ENCODE measurements at places on chromosomes 7 and 10.

DNA sequence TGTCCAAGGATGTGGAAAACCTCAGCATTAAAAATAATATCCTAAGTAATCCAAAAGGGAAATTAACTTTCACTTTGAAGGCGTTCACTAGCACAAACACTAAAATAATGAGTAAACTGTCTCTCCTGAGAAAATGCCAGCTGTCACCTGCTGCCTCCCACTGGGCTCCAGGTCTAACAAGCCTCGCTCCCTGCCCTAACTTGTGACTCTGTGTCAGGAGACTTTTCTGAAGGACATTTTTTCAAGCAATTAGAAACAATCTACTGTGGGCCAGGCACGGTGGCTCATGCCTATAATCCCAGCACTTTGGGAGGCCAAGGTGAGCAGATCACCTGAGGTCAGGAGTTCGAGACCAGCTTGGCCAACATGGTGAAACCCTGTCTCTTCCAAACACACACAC lies 72.8 kb upstream of the GLCCI1 start:
- peak; percentile 65 for DNase-seq

DNA sequence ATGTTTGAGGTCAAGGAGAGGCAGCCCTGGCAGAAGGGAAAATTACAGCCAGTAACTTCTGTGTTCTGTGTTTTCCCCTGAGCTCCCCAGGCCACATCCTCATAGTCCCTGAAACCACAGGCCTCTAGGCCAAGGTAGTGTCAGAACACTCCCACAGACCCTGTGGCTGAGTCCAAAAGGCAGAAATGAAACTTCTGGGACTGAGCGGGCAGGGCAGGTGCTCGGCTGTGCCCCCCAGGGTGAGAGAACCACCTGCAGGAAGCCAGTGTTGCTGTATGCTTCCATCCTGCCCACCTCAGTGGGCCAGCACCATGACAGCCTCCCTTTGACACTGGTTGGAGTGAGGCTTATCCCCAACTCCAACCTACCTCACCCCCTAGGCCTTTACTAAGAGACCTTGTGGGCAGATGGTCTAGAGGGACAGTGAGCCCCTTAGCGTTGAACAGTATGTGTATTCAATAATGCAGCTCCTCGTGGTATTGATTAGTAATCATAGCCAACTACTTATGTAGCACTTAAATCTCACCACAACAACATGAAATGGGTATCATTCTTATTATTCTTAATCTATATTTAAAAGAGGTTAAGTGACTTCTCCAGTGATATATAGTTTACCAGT lies 30.3 kb downstream of the PIK3CG start:
- DNase-seq = no peak

DNA sequence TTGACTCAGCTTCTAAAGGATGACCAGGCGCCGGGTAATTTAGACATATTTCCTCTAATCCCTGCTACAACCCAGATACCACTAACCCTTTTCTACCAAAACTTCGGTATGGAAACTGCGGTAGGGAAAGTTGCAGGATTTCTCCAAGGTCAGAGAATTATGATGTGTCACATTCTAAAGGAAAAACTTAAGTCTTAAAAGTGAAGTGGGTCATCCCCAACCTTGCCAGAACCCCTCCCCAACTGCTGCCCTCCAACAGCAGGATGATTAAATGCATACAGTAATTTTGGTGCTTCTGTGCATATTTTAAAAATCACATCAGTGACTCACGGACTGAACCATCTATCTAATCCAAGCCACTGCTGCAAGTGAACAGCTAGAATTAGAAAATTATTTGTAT lies 52.7 kb downstream of the GRB10 start:
- DNase-seq = no peak

- DNase-seq = no peak
Measured at GRCh38 chr10:117165538-117166417, 27.7 kb upstream of the VAX1 start.

- peak; percentile 68 for DNase-seq
Measured at GRCh38 chr10:11120711-11121110, 103.0 kb downstream of the CELF2 start.

DNA sequence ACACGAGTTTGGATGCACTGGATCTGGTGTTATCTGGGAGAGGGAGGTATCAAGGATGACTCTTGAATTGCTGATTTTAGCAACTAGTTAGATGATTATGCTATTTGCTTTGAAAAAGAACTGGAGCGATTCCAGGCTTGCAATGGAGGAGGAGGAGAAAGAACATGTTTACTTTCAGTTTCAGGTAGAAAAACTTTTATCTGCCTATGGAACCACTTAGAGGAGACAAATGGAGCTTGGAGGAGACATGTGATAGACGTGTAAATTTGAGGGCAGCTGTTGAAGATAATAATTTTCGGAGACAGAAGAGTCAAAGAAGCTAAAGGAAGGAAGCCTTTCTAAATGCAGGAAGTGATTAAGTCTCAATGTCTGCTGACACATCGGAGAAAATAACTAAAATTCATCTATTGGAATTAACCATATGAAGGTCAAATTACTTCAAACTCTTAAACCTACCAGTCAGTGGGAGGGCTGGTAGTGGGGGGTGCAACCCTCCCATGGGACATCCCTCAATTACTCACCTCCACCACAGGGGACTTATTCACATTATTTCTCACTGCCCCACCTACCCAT lies 56.4 kb upstream of the GNAI1 start:
- DNase-seq = no peak

- no peak for DNase-seq
Measured at GRCh38 chr7:26891400-26892350, 27.3 kb upstream of the SKAP2 start.

GRCh38 chr7:126840869-126841268 lies 411.9 kb downstream of the GRM8 start:
- no peak for DNase-seq

DNA sequence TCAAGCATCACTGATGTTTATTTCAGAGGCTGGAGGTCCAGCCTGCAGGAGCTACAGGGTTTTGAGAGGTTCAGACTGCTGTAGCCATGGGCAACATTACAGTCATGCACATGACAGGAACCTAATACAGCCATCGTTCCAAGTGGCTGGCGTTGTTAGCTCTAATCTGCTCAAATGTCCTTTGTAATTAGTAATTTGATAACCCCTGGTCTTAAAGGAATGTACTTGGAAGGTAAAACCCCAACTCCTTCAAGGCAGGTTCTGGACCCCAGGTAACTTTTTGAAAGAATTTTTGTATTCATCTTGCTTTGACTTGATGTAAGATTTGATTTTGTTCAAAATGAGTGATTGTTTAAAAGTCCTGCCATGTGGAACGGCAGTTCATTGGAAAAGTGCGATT lies 34.7 kb upstream of the FOXI2 start:
- no peak for DNase-seq

GRCh38 chr7:142439739-142440138 lies 181.9 kb upstream of the PRSS58 start:
- no peak for DNase-seq

DNA sequence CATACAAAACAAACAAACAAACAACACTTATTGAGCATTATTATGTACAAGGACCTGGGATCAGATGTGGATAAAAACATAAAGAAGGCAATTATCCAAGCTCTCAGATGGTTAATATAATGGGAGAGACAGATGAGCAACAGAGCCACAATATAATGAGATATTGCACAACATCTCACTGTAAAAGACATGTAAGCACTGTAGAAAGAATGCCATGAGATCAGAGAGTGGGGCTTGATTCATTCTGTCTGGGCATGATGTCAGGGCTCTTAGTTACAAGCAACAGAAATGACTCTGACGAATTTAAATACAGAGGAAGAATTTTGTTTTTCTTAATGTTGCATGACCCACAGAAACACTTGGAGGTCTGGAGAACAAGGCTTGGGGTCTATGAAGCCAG lies 164.7 kb upstream of the PLXDC2 start:
- DNase-seq = no peak

DNA sequence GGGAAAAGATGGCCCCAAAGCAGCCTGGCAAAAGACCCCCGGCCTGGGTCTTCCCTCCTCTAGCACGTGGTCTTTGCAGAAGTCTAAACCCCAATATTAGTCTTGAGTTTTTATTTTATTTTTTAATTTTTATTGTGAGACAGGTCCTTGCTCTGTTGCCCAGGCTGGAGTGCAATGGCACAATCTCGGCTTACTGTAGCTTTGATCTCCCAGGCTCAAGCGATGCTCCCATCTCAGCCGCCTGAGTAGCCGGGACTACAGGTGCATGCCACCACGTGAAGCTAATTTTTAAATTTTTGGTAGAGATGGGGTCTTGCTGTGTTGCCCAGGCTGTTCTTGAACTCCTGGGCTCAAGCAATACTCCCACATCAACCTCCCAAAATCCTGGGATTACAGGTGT lies 40.3 kb upstream of the MXI1 start:
- DNase-seq = no peak

DNA sequence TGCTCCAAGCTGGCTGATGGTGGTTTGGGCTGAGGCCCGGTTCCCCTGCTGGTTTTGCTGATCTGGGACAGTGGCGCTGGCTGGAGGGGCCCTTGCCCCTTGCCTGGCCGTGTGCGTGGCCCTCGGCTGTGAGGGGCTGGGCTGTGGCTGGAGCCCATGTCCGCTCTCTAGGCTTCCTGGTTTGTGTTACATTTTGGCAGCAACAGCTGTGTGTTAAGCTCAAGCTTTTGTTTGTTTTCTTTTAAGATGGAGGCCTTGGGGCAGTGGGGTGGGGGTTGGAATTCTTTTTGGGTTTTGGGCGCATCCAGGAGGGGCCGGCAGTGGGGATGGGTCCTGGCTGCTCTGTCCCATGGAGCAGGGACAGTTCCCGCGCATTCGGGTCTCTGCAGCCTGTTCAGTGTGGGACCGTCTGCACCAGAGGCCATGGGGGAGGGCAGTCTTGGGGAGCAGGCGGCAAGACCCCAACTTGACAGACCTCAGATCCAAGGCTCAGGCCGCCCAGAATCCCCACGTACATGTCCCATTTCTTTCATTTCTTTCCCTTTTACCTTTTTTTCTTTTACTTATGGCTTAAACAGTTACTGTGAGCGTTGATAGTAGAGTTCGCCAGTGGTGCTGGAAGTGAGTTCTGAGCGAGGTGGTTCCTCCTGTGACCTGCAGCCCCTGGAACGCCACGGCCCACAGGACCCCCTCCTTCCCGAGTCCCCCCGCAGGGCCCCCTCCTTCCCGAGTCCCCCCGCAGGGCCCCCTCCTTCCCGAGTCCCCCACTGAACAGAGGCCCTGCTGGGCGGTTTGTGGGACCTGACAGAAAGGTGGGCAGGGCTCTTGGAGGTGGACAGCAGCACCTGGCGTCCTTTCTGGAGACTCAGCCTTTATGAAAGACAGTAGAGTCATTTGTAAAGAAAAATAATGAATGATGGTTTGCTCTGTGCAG lies 75.3 kb downstream of the INPP5A start:
- DNase-seq = no peak

GRCh38 chr10:110273474-110273873 lies 31.2 kb downstream of the SMNDC1 start:
- peak; percentile 73 for DNase-seq

DNA sequence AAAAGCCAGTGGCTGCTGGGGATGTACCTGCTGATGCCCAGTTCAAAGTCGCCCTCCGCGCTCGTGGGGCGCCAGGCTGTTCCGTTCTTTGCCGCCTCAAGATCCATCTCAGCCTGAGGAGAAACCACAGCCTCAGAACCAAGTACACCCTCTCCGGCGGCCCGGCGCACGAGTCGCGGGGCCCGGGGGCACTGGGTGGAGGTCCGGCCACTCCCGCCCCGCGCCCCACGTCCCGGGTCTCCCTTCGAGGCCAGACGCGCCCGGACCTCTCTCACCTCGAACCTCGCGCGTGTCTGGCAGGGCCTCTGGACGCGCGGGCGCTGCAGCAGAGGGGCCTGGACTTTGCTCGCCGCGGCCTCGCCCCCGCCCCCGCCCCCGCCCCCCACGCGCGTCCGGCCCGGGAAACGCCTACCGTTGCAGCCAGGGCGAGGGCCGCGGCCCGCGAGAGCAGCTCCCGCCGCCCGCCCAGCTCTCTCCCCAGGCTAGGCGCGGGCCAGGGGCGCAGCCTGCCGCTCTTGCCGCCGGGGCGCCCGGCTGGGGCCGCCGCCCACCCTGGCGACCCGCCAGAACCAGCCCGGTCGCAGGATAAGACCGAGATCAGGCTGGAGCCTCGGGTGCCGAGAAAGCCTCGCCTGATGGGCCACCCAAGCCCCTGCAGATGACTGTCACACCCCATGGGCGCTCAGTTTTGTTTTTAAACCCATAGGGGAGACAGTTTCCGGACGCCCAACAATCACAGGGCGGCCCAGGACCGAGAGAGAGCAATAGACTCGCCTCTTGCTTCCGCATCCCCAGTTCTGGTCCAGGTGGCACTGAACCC lies at the start of gene ABCB4:
Gene ABCB4 (minus strand): TSS at position 322 of the 820 bp plus-strand sequence. CDS start 215 bp downstream, at position 107.
- DNase-seq = no peak

- no peak for DNase-seq
Measured at GRCh38 chr10:50453940-50454339, 169.8 kb downstream of the SGMS1 start.

DNA sequence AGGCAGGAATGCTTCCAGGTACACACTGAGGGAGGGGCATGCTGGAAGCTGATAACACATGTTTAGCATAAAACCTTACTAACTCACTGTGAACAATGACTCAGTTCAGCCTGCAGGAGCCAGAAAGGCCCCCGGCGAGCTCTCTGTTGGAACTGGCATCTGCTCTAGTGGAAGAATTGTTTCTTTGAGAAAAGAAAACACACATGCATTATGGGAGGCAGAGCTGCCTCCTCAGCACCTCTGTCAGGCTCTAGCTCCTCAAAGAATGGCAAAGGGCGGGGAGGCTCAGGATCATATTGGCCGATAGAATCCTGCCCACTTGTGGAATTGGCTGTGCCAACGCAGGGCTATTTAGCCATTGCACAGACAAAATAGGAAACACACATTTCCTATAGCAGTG lies 338.3 kb downstream of the CXCL12 start:
- no peak for DNase-seq

DNA sequence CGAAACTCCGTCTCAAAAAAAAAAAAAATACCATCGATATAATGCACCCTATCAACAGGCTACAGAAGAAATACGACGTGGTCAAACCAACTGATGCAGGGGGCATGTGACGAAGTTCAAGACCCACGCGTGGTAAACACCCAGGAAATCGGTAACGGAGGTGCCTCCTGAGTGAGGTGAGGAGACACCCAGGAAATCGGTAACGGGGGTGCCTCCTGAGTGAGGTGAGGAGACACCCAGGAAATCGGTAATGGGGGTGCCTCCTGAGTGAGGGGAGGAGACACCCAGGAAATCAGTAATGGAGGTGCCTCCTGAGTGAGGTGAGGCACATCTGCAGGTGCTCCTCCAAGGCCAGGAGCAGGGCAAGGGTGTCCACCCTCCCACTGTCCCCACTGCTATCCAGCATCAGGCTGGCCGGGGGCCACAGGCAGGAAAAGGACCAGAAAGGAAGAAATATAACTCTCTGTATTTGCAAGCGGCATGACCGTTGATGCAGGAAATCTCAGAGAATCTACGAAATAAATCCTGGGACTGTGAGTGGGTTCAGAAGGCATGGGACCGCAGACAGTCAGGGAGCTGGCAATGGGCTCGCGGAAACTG lies 10.7 kb upstream of the GPR146 start:
- DNase-seq = no peak

- DNase-seq = peak; percentile 72
Measured at GRCh38 chr10:15419279-15419874, 48.3 kb upstream of the FAM171A1 start.

Data from G401 (cell line).